ENCODE measurements at places on chromosomes 13 and 19.

DNA sequence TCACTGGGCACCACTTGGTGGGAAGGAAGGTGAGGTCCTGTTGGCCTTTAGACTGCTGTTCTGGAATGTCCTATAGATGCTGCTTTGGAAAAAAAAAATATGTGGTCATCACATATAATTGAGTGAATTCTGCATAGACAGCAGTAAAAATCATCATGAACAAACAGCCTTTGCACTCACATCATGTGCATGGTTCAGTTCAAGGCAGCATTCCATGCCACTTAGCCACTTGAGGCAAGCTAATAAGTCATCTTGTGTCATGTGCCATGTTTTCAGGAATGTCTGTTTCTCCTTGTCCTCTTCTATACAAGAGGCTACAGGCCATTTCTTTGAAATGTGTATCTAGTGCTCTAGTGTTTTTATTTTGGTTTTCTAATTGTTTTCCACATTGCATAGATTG is 43.9 kb upstream of the TSC22D1 start:
- DNase-seq, result no peak

DNA sequence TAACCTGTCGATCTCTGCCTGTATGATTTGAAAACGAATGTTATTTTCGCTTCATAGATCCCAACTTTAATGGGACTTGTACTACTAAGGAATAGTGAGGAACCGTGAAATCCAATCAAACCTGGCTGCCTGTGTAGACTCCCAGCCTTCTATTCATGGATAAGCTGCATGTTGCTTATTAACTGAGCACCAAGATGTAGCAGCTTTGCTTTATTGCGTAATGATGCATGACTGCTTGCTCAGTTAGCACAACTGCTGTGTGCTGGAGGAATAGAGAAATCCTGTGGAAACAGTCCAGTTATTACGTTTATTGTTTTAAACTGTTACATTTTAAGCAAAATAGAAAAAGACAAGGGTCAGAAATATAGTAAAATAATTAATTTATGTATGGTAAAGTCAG is 108.2 kb downstream of the SHISA2 start:
- DNase-seq, result no peak

DNA sequence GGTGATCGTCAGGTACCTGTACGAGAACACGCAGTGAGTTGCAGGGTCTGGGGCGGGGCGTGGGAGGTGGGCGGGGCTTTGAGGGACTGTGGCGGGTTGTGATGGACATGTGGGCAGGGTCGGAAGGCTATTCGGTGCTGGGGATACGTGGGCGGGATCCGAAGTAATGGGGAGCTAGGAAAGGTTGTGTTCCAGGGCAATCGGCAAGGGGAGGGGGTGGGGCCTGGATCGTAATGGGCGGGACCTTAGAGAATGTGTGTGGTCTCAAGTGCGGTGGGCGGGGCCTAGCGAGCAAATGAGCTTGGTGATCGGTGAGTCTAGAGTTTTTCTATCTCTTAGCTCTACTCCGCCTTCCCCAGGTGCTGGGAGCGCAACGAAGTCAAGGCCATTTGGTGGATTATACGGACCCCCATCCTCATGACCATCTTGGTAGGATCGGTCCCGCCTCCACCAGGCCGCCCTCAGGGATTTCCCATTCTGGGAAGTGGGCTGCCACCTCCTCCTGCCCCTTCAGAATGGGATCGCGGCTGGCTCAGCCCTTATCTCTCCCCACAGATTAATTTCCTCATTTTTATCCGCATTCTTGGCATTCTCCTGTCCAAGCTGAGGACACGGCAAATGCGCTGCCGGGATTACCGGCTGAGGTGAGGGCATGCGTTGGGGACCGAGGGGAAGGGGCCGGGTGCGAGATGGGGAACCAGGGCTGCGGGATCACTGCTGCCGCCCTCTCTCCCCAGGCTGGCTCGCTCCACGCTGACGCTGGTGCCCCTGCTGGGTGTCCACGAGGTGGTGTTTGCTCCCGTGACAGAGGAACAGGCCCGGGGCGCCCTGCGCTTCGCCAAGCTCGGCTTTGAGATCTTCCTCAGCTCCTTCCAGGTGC is 9.6 kb downstream of the GIPR start:
- no peak for DNase-seq

GRCh38 chr13:21342699-21343442 is 116.2 kb downstream of the ZDHHC20 start:
- DNase-seq, result no peak

DNA sequence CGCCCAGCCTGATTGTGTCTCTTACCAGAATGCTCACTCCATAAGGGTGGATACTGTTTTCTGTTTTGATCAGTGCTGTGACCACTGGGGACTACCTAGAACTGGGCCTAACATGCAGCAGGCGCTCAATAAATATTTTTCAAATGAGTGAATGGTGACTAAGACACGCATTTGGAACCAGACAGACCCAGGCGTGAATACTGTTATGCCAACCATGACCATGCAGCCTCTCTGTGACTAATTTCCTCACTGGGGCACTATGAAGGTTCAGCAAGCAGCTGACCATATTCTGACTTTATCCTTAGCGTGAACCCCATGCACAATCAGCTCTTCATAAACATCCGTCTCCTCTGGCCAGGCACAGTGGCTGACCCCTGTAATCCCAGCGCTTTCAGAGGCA is 13.0 kb upstream of the SPC24 start:
- no peak for DNase-seq

- DNase-seq, result peak; percentile 93
These were observed 9.1 kb downstream of the SPACA6 start for GRCh38 chr19:51702103-51702824.

Measured in vagina (tissue), 2 donors.